Substantia nigra (tissue), 51 donors: ENCODE measurements at places on chromosomes 11 and 22.

DNA sequence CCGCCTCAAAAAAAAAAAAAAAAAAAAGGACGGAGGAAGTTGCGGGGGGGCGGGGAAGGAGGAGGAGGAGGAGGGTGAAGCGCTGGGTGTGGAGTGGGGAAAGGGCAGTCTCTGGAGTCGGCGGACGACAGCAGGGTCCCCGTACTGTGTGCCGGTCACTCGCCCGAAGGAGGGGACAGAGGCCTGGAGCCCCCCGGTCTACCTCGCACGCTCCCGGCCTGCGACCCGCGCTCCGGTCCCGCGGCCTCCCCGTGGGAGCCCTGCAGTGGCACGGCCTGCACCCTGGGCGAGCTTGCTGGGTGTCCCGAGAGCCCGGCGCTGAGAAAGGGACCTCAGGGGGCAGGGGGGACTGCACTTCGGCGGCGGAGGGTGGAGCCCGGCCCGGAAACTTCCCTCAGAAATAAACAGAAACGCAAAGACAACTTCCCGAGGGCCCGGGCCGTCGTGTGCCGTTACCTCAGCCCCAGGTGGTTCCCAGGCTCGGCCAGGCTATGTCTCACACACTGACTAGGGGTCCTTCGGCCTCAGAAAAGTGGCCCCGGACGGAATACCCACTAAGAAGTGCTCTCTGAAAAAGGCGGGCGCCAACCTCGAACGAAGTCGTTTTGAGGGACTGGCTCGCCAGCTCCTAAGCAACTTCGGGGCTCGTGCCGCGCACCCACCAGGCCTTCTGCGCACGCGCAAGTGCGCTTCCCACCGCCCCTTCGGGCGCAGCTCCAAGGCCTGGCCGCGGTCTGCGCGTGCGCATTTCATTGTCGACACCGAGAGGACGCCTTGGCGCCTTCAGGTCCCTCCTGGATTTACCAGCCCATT, at the start of gene MAJIN:
TSS of gene MAJIN (minus strand) at position 688 of the 813 bp plus-strand sequence. CDS start 12,703 bp downstream, outside the sequence.
- no peak for DNase-seq

- DNase-seq: no peak
These were observed 8.3 kb downstream of the OSBPL5 start for GRCh38 chr11:3156661-3157311.

DNA sequence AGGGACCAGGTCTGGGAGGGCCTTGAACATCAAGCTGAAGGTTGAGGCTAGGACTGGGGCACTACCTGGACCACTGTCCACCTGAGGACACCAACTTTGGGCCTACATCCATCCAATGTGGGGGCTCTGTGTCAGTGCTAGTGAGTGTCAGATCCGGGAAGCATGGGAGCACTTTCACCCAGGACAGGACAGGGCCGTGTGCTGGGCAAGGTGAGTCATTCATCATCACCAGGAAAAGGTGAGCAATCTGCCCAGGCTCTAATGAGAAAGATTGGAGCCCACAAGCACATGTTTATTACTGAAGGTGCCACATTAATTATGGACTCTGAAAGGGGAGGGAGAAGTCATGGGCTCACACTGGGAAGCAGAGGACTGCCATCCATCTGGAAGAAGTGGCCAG, 39.7 kb upstream of the DRD2 start:
- DNase-seq: no peak

DNA sequence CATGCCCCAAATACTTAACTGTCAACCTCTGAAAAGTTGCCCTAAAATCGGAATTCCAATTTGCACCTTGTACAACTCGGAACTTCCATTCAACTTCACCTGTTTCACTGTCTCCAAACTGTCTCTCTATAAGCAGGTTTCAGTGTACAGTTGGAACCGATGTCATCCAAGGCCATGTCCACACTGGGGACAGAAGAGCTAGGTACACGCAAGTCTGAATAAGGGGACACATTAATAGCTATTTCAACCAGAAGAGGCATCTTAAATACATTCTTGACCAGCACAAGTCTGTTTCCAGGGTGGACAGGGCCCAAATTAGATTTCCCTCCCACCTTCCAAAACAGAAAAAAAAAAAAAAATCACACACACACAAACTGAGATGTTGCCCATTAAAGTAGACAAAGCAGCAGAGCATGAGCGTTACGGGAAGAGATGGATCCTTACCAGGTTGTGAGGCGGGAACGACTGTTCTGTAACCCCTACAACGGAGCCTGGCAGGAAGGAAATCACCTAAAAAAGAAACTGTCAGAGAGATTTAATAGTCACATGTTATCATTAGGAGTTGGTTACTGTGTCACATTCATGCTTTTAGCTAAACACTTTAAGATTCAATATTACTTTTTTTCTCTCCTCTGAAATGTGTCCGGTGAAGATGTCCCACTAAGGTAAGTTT, 1.7 kb downstream of the CREBZF start:
- no peak for DNase-seq

- peak; percentile 36 for DNase-seq
These were observed 269.2 kb upstream of the SORL1-AS1 start for GRCh38 chr11:121721961-121722360.

GRCh38 chr11:11862999-11863398, 21.2 kb downstream of the USP47 start:
- no peak for DNase-seq

DNA sequence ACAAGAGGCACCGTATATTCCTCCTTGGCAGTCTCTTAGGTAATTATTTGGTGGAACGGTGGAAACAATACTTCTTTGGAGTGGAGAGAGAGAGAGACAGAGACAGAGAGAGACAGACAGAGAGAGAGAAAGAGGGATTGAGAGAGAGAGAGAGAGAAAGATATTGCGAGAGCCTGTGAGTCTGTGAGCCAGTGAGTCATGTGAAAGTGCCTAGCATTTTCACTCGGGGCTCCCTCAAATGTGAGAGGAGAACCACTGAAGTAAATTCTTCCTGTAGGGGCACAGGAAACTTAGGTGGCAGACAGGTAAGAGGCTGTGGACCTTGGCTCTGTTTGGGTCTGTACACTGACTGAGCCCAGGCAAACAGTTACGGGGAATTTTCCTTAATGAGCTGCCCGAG, 31.6 kb upstream of the SNX19 start:
- no peak for DNase-seq

GRCh38 chr22:39502109-39502788, at the start of gene MIEF1:
MIEF1 (plus strand) TSS chr22:39502290; CDS start chr22:39511295, 9,005 bp downstream.
- peak; percentile 98 for DNase-seq

- no peak for DNase-seq
These were observed 56.1 kb downstream of the SYN3 start for GRCh38 chr22:33002035-33002434.

DNA sequence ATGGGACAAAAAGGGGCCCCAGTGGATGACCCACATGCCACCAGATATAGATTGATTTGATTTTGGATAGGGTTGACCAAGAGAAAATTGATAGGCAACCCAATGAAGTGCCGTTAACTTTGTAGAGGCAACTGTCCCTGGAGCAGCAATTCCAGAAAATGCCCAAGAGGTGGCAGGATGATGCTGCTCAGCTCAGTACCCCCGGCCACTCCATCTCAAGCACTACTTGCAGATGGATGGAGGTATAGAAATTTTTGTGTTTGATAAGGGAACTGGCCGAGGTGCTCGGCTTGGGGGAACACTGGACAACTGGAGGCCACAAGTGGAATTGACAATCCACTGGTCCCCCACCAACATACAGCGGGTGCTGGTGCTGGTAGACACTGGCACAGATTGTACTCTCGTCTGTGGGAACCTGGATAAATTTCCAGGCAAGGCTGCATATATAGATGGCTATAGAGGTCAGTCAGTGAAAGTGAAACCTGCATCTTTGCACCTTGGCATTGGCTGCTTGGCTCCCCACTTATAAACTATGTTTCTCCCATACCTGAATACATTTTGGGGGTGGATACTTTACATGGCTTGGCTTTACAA, 86.3 kb downstream of the CCDC83 start:
- peak; percentile 27 for DNase-seq
